ENCODE measurements at places on chromosomes 2 and 18.

- DNase-seq, result peak; percentile 1
These were observed 1.1 kb downstream of the MAP3K20 start for GRCh38 chr2:173076581-173077345.

GRCh38 chr18:35060122-35060815 lies 19.1 kb downstream of the MAPRE2 start:
- no peak for DNase-seq

DNA sequence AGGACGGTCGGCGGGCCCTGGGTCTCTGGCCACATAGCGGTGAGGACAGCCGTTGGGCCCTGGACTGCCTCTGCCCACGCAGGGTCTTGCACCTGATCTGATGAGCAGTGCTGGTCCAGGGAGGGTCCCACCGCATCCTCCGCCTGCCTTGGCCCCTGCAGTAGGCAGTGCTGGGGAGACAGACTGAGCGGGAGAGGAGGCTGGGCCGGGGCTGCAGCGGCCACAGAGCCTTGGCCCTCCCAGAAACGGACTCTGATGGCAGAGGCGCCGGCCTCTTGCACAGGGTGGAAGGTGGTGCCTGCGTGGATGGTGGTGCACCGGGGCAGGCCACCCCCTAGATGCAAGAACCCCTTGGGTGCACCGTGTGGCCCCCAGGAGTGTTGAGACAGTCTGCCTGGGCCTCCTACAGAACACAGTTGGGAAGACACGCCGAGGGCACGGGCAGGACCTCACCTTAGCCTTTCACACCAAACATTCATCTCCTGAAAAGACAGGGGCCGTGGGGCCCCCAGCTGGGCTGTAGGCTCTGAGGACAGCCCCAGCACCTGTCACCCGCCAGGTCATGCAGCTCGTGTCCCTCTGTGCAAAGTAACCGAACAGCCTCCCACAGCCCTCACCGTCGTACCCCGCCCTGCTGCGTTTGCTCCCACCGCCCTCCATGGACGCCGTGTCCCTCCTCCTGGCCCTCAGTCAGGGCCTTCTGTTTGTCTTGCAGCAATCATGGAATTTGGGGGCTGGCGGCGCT lies 36.8 kb downstream of the NFATC1 start:
- no peak for DNase-seq

GRCh38 chr18:13359210-13359609 lies 140.7 kb downstream of the LDLRAD4 start:
- no peak for DNase-seq

- DNase-seq, result no peak
These were observed 371.5 kb downstream of the NUP35 start for GRCh38 chr2:183495589-183496267.

- DNase-seq, result no peak
These were observed 55.6 kb downstream of the C1QL2 start for GRCh38 chr2:119102964-119103363.

DNA sequence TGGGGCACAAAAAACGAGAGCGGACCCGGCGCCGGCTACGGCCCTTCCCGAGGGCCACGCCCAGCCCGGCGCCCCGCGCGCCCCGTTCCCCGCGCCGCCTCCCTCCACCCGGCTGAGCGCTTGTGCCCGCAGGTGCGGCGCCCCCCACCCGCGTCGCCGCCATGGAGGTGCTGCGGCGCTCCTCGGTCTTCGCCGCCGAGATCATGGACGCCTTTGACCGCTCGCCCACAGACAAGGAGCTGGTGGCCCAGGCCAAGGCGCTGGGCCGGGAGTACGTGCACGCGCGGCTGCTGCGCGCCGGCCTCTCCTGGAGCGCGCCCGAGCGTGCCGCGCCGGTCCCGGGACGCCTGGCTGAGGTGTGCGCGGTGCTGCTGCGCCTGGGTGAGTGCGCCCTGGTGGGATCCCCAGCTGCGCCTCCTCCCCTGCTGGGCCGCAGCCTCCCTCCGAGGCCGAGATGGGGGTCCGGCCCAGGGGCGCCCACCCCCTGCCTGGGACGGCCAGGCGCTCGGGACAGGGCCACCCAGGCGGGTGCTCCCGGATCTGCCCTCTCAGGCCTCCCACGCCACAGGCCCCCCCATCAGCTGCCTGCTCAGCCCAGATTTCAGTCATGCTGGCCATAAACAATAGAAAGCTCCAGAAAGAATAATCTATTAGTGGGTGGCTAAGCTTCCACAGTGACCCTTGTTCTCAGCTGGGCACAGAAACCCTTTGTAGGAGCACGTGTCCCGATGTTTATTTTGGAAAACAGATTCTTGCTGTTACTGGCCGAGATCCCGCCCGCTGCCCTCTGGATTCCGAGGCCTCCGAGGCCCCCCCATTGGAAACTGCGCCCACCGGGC lies 997 bp downstream of the BOK start:
- DNase-seq, result no peak

Data from stimulated activated CD4-positive, alpha-beta T cell treated with anti-CD3 and anti-CD28 coated beads, Interleukin-12 subunit alpha, Interleukin-12 subunit beta, amount 100 ng/mL, for 48 hours (primary cell).